ENCODE measurements at places on chromosomes 2 and 18.

- no peak for DNase-seq
Measured at GRCh38 chr18:13272416-13272815, 53.9 kb downstream of the LDLRAD4 start.

- DNase-seq = no peak
Measured at GRCh38 chr2:168608796-168609195, 152.7 kb downstream of the CERS6 start.

GRCh38 chr2:54482715-54483114 is 26.6 kb downstream of the SPTBN1 start:
- peak; percentile 60 for DNase-seq

- DNase-seq = no peak
Measured at GRCh38 chr2:218006741-218007140, 3.9 kb upstream of the TNS1 start.

DNA sequence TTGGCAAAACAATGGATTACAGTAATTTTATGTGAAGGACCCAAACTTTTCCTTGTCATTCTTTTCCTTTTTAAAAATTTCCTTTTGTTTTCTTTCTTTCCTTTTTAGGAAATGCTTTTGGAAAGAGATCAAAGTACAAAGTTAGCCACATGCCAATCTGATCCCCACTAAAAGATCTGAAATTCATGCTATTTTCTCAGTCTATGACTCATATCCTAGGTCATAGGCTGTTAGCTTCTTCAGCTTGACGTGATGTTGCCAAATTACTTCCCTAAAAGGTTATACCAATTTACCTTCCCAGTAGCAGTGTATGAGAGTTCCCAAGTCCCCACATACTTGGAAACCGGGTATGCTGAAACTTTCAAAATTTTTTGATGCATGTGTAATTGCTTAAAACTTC is 355.3 kb downstream of the INSIG2 start:
- DNase-seq = no peak

Measured in SK-MEL-5 (cell line).